NCI-H1417 treated with DMSO at 0.1 percent for 48 hours (cell line): ENCODE measurements at places on chromosomes 7 and 10.

DNA sequence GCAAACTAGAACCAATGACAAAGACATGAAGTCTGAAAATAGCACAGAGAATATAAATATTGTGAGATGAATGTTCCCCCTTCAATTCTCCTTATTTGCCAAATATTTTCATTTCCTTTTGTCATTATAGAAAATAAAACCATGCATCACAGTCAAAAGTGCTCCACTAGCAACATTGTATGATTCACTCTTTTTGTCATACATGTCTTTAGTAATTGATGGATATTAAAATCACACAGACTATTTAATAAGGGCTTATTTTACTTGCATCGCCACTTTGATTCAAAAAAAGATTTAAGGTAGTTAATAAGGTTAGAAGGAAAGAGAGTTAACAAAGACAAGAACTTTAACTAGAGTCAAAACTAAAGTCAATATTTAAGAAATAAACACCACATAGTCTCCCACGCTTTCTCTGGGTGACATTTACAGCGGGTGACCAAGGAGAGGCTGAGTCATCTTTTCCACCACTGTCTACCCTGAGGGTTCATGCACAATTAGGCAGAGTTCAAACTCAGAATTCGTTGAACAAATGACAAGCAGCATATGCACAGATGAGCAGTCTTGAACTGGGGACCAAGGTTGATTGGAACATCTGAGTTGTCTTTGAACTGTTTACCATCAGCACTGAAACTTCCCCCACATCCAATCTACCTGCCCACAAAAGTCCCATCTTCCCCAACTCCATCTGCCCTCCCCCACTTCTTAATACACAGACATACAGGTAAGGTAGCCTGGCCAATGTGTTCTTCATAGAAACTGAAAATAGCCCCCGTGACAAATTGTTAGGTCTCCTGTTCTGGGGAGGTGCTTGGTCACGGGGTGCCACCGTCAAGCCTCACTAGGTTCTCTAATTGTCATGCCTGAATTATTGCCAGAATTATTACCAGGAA, 42.5 kb downstream of the C7orf25 start:
- no peak for DNase-seq

DNA sequence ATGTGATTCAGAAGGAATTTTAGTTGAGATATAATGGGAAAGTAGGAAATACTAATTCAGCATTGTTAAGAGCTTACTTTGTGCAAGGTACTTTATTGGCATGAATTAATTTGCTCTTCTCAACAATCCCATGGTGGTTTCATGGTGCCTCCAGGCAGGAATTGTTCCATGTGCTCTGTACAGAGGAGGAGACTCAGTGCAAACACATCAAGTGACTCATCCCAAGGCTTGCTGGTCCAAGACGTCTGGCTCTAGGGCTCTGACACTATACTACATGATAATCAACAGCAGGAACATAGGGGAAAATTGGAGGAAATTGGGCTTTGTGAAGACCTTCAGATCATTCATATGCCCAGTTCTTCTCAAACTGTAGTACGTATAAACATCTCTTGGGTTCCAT, 66.5 kb upstream of the PRKG1 start:
- no peak for DNase-seq

DNA sequence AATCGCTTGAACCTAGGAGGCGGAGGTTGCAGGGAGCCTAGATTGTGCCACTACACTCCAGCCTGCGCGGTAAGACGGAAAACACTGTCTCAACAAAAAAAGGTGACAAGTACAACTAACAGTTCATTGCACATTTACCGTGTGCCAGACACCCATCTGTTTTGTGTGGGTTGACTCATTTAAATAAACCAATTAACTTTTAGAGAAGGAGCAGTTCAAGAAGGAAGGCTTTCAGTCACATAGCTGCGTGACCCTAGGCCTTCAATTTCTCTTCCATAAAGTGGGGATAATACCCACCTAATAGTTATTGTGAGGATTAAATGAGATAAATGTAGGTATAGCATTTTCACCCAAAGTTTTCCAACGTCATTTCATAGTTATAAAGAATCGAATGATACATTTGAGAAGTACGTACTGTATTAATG, 52.3 kb upstream of the KDM7A start:
- DNase-seq = no peak

DNA sequence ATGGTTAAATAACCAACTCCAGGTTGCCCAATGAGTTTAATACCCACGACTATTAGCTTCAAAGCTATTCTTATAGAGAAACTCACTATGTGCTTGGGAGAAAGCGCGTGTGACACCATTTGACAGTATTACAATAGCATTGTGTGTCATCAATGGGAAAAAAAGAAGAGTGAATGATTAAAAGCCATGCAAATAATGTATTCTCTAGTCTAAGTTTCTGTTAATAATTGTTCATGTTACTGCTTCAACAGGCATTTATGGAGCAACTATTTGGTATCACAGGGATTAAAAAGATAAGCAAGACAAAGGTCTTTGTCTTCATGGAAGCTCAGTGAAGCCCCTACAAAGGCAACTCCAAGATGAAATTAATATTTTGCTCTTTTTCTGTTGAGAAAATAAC, 47.2 kb downstream of the CAV1 start:
- DNase-seq = no peak

GRCh38 chr7:129886167-129886817, 66.5 kb downstream of the UBE2H start:
- DNase-seq = no peak

DNA sequence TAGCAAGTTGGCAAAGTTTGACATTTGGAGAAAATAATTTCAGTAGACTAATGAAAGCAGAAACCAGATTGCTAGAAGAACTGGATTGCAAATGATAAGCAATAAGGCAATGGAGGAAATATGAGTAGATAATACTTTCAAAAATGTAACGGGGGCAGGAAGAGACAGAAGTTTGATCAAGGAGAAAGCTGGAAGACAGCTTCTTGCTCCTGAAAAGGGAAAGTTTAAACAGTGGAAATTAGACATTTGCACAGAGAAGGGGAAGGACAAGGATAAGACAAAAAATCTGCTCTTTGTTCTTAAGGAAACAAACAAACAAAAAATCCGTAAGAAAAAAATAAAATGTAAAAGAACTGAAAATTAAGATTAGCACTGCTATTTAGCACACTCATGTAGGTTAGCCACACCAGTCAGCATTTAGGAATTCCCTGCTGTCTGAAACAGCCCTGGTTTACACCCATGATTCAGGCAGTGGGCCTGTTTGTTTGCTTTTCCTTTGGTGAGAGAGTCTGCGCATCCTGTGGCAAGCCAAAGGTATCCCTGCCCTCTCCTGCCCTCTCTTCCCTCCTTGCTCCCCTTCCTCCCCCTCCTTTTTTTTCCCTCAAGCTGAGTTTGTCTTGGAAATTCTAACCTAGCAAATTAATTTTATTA, 104.3 kb upstream of the CAV2 start:
- no peak for DNase-seq

DNA sequence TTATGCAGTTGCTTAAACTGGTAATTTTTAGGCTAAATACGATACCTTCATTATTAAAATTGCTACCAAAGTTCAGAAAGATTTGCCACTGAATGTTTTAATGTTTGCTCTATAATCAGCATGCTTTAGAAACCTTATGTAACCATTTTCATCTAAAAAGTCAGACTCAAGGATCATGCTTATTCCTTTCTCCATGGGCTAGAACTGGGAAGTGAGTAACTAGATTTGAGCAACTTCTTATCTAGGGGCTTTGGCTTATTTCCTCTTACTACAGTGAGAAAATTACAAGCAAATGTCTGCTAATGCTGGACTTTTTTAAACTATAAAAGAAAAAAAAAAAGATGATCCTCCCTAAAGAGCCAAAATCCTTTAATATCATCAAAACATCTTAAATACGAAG, 215.9 kb downstream of the CRPPA start:
- DNase-seq = no peak

DNA sequence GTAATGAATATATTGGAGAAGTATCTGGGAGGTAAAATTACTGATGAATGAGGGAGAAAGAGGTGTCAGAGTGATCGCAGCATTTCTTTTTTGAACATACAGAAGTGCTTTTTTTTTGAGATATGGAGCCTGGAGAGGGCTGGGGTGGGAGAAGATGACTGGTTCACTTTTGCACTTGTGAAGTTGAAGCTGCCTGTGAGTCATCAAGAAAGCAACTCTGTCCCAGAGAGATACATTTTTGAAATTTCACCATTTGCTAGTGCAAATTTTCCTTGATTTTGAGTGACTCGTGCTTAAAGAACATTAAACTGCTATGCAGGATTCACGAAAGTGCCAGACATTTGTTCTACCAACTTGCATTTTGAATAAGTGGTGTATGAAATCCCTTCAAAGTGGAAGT, 81.8 kb downstream of the ADRA2A start:
- no peak for DNase-seq

- no peak for DNase-seq
Observed at GRCh38 chr7:30212701-30213111, 71.7 kb upstream of the ZNRF2 start.

- no peak for DNase-seq
Observed at GRCh38 chr10:52758406-52758805, 14.2 kb downstream of the MBL2 start.

GRCh38 chr7:12567015-12567414, 3.5 kb upstream of the SCIN start:
- DNase-seq = no peak

DNA sequence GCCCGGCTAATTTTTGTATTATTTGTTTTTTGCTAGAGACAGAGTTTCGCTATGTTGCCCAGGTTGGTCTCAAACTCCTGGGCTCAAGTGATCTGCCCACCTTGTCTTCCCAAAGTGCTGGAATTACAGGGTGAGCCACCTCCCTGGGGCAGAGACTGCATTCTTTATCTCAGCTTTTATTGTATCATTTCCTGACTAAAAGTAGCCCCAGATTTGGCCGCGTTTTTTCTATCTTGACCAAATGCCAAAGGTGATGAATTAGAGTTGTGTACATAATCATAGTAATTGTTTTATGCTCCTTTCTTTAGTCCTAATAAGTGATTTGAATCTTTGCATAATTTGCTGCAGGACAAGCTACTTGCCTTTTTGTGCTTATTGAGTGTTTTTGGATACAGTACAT, 3.1 kb upstream of the SMNDC1 start:
- no peak for DNase-seq

DNA sequence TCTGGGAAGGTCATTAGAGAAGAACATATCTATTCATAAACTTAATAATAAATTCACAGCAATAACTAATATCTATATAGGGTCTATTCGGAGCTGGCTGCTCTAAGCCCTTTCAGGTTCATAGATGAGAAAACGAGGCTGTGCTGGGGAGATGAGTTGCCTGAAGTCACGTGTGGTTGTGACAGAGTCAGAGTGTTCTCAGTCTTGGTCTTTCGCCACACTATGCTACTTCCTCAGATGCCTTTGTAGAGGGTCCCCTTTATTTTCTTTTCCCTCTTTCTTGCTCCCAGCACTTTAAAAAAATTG, 43.7 kb upstream of the FAM180A start:
- DNase-seq = no peak

DNA sequence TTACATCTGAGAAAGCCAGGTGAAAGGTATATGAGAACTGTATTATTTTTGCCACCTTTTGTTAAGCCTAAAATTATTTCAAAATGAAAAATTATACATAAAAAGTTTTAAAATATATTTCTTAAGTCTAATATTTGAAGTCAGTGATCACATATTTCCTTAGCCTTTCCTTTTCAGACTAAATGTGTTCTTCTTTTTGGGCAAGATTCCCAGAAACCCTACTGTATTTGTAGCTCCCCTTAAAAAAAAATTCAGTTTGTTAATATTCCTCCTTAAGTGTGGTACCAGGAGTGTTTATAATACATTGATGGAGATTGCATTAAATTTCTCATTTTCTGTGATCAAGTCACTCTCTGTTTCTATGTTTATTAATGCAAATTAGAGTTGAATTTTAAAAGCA, 22.8 kb downstream of the DNAJC1 start:
- no peak for DNase-seq

DNA sequence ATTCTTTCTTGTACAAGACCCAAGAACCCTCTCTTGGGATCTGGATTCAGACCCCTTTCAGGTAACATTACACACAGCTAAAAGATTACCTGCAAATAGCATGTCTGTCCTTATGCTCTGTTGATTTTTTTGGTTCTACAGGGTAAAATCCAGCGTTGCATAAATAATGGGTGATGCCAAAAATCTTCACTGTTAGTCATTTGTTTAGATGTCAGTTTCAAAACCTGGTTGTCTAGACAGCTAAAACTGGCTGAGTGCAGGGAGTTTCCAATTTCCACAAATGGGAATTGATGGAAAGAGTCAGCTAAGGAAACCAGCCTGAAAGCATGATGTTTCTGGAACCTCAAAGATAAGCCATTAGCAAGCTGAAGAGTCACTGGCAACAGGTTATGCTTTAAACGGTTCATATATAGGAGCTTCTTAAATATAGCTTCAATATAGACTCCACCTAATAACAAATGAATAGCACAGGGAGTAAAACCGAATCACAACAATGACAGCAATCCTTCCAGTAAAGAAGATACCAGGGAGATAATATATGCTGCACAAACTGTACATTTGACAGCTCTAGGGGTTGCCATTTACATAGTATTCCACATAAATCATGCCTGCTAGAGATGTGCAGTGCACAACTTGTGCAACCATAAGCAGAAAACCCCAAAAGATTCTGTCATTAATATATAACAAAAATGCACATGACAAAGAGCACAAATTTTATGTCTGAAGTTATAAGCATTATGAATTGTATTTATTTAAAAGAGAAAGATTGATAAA, 20.4 kb downstream of the CCDC71L start:
- DNase-seq = no peak

- no peak for DNase-seq
Observed at GRCh38 chr10:78481842-78482241, 448.2 kb downstream of the RPS24 start.

- no peak for DNase-seq
Observed at GRCh38 chr7:19572566-19572965, 136.3 kb downstream of the POLR1F start.

GRCh38 chr10:5776881-5777197, 36.4 kb downstream of the GDI2 start:
- no peak for DNase-seq

- DNase-seq = no peak
Observed at GRCh38 chr10:132665946-132666704, 119.8 kb downstream of the NKX6-2 start.

- DNase-seq = no peak
Observed at GRCh38 chr10:101244321-101245050, 15.2 kb upstream of the LBX1 start.

GRCh38 chr10:116418389-116418788, 9.3 kb upstream of the PNLIPRP3 start:
- no peak for DNase-seq

DNA sequence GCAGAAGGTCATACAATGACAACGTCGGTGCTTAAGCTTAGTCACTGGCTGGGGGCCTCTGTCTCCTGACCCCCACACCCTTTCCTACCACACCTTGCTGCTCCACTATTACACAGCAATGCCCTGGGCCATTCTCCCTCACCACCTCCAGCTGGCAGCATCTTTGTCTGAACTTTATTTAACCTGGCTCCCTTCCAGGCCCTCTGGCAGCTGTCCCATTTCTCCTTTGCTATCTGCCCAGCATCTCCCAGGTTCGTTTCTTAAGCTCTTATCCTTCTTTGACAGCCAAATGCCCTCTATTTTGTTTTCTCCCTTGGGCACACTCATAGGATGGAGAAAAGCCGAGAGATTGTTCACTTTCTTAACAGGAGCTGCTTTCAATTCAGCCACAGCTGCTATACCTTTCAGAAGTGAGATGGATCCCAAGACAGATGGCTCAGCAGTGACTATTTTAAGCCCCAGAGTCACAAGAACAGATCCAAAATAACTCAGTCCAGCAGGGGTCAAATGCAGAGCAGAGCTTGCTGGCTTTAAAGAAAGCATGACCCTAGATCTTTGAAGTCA, 1277.1 kb upstream of the AUTS2 start:
- DNase-seq = no peak
